ENCODE measurements at places on chromosomes 16 and 17. TPM values are rescaled to one million over a fixed set of nuclear protein-coding genes. Genes with fewer than 3 reads are reported as not detected.
A peak's percentile ranks its signal among the peaks of the same experiment; 100 is the strongest.

- no peaks in the 10 kb centered on the region for H3K27me3 ChIP-seq
- H3K27ac ChIP-seq: no peak within 1 kb of the TSS
- no peak within 1 kb of the TSS for H3K4me3 ChIP-seq
- H3K4me1 ChIP-seq: no peaks in the 10 kb centered on the region
- no peak for DNase-seq
These were observed at the start of gene CA5A for GRCh38 chr16:87936375-87937230. Gene CA5A, minus strand, starts transcription at chr16:87936529. Its CDS starts 79 bp downstream, at chr16:87936450.

- peaks cover 16% of the 10 kb centered on the region for H3K36me3 ChIP-seq
- no peak overlapping the region for H3K27ac ChIP-seq
- H3K4me1 ChIP-seq: peaks cover 3% of the 10 kb centered on the region
- H3K27me3 ChIP-seq: no peaks in the 10 kb centered on the region
- DNase-seq: no peak
These were observed 13.8 kb downstream of the ARSG start for GRCh38 chr17:68305142-68305541.

DNA sequence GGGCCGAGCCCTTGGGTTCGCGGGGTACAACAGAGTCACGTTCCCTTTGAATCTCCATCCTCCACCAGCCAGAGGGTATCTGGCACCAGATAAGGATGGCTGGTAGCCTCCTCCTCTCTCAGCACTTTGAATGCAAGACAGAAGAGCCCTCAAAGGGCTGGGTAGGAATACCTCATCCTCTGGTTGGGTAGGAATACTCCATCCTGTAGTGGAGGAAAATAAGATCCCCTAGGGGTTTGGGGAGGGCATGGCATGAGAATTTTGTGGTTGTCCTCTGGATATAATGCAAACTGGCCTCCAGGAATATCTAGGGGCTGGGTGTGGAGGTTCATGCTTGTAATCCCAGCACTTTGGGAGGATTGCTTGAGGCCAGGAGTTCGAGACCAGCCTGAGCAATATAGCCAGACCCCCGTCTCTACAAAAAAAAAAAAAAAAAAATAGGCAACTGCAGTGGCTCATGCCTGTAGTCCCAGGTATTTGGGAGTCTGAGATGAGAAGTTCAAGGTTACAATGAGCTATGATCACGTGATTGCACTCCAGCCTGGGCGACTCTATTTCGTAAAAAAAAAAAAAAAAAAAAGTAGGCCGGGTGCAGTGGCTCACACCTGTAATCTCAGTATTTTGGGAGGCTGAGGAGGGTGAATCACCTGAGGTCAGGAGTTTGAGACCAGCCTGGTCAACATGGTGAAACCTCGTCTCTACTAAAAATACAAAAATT is 2.7 kb downstream of the IGFBP4 start:
- H3K4me1 ChIP-seq: peaks cover 9% of the 10 kb centered on the region
- peaks cover 6% of the 10 kb centered on the region for H3K36me3 ChIP-seq
- no peaks in the 10 kb centered on the region for H3K27me3 ChIP-seq
- peak overlapping the region; percentile 94 for H3K4me3 ChIP-seq

DNA sequence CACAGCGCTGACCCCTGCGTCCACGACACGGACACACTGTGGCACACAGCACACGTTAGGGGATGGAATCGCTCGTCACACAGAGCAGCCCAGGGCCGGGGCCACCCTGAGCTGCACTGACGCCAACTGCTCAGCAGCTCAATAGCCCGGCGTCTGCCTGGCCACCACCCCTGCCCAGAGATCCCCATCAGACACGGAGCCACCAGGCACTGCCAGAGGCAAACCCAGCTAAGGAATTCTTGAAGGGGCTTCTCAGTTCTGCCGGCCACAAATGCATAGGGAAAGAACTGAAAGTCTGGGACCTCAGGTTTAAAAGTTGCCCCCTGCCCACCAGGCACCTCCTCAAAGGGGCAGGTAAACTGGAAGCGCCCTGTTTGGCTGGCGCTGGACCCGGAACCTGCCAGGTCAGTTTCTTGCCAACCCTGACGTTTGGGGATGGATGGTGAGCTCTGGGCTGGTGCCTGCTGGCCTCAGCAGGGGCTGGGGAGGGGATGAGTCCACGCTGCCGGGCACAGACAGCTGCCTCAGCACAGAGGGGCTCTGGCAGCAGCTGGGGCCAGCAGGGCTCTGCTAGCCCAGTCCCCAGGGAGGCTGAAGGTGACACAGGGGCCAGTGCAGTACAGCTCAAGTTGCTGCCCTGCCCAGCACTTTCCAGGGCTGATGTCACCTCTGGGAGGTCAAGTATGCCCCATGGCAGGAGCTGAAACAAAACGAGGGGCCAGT is 33.2 kb downstream of the TIMM22 start:
- no peaks in the 10 kb centered on the region for H3K27me3 ChIP-seq
- no peak overlapping the region for H3K27ac ChIP-seq
- no peak for DNase-seq
- H3K36me3 ChIP-seq: no peaks in the 10 kb centered on the region

DNA sequence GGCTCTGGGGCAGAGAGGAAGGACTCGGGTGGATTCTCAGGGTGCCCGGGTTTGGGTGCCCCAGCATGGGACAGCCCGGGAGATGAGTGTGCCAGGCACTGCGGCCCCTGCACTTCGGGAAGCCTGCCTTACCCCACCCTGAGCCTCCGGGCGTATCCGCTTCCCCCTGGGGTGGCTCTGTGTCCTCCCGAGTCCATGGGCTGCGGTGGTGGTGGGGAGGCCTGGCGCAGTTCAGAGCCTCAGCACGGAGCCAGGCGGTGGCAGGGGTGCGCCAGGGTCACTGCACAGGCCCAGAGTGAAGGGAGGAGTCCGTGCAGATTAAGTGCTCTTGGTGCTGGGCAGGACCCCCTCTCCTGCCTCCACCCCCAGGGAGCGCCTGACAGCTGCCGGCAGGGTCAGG is 20.7 kb downstream of the MYBBP1A start:
- no peaks in the 10 kb centered on the region for H3K36me3 ChIP-seq
- peaks cover 3% of the 10 kb centered on the region for H3K27me3 ChIP-seq
- no peak overlapping the region for H3K4me3 ChIP-seq
- DNase-seq: no peak

The GLTPD2 gene
- not detected for total RNA-seq

The PRSS21 gene
- not detected for total RNA-seq
